Activated CD4-positive, alpha-beta T cell treated with anti-CD3 and anti-CD28 coated beads, Interleukin-2, amount 50 U/mL, for 48 hours (primary cell): ENCODE measurements at places on chromosomes 5 and 9.

DNA sequence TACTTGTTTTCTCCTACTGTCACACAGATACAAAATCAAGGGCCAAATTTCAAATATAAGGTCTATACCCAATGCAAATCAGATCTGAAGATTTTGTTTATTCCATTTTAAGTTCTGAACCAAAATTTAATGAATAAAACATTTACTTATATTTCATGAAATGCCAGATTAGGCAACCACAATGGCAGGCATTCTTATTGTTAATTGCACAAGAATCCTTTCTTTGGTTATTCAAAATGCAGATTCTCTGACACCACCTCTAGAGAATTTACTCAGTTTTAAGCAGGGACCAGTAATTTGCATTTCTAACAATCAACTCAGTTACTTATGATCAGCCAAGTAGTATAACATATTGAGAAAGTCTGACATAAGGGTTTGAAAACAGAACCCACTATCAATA lies 972.4 kb upstream of the ACO1 start:
- DNase-seq: no peak

DNA sequence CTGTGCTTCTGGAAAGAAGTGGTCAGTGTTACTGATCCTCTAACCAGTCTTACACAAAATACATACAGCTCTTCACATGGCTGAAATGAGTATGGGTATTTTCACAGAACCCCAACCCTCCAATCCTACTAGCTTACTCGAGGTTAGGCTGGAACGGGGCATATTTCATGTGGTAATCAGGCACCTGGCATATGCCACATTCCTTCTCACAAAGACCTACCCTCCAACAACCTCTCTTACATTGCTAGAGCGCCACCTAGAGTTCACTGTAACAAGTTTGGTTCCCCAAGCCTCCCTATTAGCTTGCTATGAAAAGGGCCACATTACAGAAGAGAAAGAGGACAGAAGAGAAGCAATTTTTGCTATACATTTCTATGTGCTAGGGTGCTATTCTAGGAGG lies 597.3 kb downstream of the PRELID2 start:
- no peak for DNase-seq

DNA sequence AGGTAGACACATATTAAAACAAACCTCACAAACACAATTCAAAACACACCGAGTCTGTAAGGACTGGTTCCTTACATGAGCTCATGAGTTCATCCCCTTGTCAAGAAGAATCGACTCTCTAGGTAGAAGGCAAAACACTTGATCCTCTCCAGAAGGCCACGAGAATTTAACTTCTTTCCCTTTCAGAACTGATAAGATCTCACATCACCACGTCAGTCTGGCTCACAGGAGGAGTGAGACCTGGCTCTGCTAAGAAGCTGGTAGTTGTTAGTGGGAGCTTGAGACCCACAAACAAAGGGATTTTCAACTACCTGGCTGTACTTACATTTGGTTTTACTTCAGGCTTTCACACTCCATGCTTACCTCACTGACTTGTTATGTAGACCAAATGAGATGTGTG lies 459.2 kb downstream of the ARHGEF28 start:
- no peak for DNase-seq

DNA sequence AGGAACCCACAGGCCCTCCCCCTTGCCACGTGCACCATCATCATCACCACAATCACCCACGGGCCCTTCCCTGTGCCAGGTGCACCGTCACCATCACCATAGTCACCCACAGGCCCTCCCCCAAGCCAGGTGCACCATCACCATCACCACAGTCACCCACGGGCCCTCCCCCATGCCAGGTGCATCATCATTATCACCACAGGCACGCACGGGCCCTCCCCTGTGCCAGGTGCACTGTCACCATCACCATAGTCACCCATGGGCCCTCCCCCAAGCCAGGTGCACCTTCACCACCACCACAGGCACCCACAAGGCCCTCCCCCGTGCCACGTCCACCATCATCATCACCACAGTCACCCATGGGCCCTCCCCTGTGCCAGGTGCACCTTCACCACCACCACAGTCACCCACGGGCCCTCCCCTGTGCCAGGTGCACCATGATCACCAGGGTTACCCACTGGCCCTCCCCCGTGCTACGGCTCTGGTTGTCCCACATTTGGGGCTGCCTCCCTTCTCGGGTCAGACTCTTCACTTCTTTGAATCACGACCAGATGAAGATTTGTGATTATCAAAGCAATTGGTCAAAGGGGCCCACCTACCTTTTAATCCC lies 69.1 kb upstream of the OLFM1 start:
- no peak for DNase-seq

DNA sequence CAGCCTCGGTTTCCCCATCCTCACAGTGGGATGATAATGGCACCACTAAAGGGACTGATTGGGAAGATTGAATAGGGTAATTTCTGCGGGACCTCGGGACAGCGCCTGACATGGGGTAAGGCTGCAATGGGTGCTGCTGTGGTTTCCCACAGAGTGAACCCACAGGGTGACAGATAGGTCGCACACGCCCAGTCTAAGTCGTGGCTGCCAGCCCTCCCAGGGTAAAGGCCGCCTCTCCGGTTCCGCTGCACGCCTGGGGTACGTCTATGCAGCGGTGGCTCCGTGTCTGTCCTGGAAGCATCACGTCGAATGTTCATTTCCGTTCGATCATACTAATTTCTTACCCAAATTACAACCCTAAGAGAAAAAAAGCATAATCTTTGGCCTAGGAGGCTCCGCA lies 631 bp downstream of the CFAP77 start:
- DNase-seq: peak; percentile 11

GRCh38 chr9:15295761-15296405 lies 11.1 kb downstream of the TTC39B start:
- DNase-seq: no peak

DNA sequence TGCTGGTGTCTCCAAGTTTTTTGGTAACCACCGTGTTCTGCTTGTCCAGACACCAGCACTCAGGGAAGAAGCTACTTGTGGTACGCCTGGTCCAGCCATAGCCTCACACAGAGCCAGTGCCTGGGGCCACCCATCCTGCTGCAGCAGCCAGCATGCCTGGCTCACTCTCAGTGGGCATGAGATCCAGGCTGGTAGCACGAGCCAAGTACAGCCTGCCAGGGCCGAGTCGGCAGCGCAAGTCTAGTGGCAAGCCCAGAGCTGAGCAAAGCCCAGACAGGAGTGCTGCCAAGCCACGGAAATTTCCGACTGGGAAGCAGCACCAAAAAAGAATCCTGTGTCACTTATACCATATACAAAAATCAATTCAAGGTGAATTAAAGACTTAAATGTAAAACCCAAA lies 36.3 kb upstream of the FBXL17 start:
- DNase-seq: no peak

GRCh38 chr5:4640795-4641194 lies 499.3 kb upstream of the ADAMTS16 start:
- DNase-seq: no peak

- DNase-seq: peak; percentile 52
Observed at GRCh38 chr9:37650873-37651768, at the start of gene FRMPD1. Gene FRMPD1, plus strand, starts transcription at chr9:37650954. Its CDS starts 41,688 bp downstream, at chr9:37692642.

- DNase-seq: peak; percentile 73
Observed at GRCh38 chr9:136342181-136343120, 15.1 kb downstream of the GPSM1 start.

DNA sequence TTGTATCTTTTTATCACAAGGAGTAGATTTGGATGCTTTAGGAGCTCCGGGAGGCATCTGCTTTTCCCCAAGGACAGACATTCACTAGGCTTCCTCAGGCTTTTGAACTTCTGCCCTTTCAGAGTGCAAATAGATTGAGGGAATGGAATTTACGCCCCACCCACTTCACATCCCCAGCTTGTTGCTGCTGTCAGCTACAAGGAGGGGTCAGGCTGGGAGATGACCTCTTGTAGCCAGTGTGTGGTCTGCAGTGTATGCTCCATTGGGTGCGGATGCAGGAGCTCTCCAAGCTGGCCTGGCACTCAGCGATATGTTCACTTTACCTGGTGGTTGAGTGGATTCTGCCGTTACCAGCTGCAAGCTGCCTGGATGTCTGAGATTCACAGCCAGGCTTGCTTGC lies 6.4 kb downstream of the TNFSF15 start:
- no peak for DNase-seq

DNA sequence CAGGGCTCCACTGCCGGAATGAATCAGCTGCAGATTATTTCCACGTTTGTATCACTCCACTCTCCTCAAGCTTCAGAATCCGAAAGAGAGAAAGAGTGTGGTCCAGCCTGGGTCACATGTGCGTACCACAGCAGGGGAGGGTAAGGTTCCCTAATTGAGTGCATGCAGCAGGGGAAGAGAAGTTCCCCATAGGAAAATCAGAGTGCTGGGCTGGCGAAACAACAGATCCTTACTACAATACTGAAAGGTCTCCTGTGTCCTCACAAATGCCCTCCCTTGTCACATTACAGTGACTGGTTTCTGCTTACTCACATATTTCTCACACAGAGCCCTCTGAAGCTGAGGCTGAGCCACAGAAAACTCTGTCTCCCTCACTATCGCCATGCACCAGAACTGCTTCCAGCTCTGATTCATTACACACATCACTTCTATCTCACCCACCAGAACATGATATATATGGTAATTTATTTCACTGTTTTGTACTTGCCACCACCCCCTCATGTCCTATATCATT lies 532.2 kb upstream of the TUSC1 start:
- DNase-seq: no peak

GRCh38 chr9:643966-644365 lies 197.5 kb upstream of the DMRT1 start:
- no peak for DNase-seq

DNA sequence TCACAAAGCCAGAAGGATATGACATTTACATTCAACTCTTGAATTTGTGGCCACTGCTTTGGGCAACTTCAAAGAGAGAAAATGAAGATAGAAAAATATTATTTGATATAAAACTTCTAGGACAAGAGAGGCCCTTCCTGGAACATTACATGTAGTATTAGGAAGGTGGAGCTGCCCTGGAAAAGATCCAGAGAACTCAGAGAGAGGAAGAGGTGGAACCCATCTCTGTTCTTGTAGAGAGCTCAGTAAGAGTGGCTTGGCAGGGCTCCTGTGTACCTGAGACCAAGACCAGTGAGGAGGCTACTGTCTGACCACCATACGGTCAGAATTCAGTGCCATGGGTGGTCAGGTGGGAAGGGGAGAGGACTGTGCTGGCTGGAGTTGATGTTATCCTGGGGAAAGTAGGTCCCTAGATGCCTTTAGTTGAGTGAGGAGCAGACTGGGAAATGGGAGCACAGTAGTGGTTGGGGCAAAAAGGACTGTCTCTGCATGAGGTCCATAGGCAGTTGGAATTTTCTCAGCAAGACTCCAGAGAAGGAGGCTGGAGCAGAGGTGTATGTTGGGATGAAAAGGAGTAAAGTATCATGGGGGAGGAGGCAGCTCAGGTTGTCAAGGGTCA lies 7.6 kb downstream of the TGFBI start:
- no peak for DNase-seq

- DNase-seq: no peak
Observed at GRCh38 chr9:132756214-132756845, 86.1 kb downstream of the GTF3C4 start.

DNA sequence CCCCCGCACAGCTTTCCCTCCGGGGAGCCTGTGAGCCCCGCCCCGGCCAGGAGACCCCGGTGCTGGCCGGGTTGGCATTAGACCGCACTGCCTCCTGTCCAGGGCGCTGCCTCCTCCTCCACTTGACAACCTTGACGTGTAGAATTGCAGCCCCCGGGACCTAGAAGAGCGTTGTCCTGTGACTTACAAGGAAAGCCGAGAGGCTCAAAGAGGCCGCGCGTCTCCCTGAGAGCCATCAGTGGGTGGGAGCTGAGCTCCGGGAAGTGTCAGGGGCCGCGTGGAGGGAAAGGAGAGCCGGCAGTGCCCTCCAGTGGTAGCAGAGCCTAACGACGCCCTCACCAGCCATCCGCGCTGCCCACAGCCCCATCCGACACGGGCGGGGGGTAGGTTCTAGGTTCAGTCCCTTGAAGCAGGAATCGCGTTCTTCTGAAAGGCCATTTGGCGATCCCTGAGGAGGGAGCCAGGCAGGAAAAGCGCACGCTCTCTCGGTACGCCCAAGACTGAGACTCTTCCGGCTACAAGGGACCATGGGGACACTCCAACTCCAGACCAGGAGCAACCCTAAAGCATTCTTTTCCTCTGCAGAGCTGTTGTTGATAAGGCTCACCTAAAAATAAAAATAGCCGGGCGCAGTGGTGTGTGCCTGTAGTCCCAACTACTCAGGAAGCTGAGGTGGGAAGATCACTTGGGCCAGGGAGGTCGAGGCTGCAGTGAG lies 40.6 kb upstream of the SAP30L start:
- DNase-seq: peak; percentile 78
